ENCODE measurements at places on chromosomes 7 and 10.

DNA sequence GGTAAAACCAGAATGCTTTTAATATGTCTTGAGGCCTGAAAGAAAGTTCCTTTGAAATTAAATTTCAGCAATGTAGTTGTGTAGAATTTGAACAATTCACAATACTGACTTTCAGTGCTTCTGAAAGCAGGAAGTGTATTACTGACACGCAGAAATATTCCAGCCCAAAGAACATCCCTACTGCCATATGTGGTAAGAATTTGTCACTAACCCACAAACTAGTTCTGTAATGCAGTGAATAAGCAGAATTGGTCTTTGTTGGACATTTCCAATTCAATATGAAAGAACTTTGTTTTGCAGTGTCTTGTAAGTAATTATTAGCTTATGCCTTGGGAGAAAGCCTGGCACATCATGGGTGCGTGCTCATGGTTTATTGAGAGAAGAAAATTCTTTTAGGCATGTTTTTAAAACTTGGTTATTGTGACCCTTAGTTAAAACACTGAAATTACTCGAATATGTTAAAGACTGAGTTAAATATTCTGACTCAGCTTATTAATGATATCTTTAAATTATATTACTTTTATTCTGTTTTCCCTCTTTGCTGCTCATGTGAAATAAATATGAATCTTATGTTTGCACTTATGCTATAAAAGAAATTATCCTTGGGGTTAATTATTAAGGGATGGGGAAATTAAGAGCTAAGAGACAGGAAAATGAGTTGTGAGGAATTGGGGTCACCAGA, 33.4 kb downstream of the PTPN12 start:
- peak; percentile 17 for DNase-seq

GRCh38 chr10:74968667-74969061, 142.3 kb downstream of the KAT6B start:
- no peak for DNase-seq

DNA sequence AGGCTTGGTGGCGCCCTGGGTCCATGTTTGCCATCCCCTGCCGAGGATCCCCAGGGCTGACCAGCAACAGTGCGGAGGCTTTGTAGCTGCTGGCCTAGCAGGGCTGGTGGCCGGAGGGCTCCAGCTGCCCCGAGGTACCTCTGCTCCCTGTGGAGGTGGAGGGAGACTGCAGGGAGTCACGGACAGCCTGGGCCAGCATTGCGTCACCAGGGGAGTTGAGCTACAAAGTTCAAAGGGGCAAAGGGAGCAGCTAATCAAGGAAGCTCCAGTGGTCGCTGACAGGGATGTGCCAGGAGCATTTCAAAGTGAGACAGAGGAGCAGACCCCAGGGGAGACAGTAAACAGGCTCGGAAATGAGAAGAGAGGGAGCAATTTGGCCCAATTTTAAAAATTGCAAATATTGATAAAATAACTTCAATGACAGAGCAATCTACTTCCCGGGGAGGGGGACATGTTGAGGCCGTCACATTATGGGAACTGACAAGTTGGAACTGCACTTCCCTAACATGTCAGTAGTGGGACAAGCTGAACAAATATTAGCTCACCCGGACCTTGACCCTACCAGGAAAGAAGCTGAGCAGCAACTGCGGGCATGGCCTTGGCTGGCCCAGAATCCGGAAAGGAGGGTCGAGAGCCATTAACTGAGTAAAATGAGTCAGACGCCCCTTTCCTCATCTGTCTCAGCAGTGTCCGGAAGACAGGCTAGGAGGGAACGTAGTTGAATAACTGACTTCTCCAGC, 39.4 kb downstream of the BTBD16 start:
- DNase-seq, result no peak

DNA sequence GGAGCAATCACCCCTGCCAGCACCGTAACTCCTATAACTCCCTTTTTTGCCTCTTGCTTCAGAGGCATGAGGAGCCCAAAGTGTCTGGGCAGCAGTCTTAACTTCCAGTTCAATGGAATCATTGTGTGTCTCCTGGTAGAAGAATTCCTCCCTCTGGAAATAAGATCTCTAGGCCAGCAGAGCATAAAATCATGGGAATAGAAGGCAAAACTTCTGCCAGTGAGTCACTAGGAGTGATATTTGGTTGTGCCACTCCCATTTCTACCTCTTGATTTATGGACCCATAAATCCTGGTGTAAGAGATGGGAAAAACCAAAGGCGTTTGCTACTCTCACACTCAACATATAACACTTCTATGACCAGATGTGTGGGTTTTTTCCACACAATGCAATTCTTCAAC, 104.9 kb upstream of the FAM180A start:
- no peak for DNase-seq

DNA sequence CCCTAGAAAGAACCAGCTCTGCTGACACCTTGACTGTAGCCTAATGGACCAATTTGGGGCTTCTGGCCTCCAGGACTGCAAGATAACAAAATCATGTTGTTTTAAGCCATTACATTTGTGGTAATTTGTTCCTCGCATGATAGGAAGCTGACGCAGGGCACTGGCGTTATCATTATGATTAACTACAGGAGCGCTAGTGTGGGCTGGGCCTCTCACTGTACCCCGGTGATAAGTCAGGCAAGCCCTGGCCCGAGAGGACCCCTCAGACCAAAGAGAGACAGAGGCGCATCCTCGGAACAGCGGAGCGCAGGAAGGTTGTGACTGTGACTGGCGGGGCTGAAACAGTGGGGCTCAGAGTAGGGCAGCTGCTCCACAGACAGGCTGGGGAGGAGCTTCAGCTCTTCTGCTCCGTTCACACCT, 150.3 kb upstream of the CHST15 start:
- DNase-seq, result no peak

DNA sequence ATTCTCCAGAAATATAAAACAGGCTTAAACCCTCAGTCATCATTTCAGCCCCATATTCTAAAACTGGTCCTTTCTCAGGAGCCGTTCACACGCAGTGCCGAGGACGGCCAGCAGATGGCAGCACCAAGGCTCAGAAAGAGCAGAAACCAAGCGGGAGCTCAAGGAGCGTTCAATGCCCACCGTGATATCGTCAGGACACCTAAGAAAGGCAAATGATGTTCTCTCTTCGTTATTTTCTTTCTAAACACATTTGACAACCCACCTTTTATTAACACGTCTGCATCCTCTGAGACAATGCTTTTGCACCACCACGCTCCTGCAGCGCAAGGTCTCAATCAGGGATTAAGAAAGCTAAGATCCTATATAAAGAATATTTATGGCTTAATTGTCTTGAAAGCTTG, 45.7 kb upstream of the RBM33 start:
- DNase-seq, result peak; percentile 69

DNA sequence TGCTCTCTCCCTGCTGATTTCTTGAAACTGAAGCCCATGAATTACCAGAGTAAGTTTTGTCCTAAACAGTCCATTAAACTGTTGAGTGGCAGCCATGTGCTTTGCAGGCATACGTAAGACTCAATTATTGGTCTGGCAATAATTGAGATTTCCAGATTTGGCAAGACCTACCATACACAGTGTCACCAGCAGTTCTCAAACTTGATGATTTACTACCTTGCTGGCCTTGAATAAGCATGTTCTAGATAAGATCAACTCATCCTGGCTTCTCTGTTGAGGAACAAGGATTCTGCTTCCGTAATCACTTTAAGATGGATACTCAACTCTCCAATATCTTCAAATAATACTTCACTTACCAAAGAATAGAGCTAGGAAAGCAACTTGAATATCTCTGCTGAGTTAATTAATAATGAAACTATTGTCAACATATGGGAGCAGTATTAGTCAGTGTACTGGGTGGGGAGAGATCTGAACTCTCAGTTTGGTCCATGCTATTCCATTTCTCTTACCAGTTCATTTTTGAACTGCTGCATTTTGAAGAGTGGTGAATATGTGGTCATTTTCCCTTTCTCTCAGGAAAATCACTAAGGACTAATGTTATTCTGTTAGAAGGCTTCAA, 181.4 kb downstream of the IPMK start:
- DNase-seq, result no peak

DNA sequence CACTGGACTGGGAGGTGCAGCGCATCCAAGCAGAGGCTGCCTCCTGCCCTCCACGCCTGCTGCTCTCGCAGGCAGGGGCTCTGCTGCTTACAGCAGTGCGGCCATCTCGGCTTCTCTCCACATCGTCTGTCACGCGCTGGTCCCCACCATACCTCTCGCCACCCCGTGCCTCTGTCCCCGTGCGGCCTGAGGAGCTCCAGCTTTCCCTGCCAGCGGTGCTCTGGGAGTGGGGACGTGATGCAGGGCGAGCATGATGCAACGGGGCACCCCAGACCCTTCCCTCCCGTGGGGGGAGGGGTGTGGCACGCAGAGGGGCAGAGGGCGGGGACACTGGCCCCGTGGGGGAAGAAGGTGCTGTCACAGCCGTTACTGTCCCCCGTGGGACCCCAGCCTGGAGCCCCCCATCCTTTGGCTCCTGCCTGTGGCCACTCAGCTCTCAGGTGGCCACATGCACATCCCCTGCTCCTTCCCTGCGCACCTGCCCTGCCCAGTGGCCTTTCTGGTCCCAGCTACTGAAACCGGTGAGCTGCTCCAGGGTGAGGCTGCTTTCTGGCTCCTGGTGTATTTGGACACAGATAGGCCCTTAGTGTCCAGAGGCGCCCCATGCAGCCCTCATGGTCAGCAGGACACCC, 9.0 kb downstream of the GET4 start:
- DNase-seq, result no peak

- no peak for DNase-seq
These were observed 350.0 kb downstream of the FGFR2 start for GRCh38 chr10:121248266-121248665.

DNA sequence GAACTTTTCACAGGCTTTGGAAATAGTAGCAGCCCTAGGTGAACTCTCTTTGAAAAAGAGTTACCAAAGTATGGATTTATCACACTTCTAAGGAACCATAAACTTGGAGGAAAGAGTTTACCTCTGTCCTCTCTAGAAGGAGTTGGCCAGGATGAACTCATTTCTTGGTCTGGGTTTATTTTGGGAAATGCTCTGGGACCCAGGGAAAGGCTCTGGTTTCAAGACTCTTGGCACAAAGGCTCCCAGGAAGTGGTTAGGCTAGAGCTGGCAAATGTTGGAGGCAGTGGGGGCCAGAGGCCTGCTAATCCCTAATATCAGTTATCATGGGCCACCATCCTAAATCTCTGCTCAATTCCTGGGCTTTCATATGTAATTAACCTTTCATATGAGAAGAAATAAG, 36.3 kb upstream of the CDK6 start:
- no peak for DNase-seq

- DNase-seq, result no peak
These were observed 57.2 kb downstream of the MAD1L1 start for GRCh38 chr7:2175514-2175913.

DNA sequence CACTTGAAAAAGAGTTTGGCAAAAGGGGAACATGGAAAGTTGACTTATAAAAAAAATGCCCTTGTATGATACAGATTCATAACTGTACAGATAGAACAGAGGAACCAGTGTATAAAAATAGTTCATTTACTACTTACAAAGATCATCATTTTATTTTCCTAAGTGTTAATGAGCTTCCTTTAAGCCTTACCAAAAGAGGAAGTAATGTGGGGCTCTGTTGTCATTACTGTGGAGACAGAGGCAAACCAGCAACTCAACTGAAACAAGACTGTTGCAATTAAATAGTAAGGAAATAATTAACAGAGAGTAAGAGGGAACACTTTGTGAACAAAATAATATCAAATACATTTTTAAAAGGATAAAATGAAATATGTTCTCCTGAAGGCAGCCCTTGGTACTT, 526.2 kb upstream of the ADARB2 start:
- DNase-seq, result no peak

DNA sequence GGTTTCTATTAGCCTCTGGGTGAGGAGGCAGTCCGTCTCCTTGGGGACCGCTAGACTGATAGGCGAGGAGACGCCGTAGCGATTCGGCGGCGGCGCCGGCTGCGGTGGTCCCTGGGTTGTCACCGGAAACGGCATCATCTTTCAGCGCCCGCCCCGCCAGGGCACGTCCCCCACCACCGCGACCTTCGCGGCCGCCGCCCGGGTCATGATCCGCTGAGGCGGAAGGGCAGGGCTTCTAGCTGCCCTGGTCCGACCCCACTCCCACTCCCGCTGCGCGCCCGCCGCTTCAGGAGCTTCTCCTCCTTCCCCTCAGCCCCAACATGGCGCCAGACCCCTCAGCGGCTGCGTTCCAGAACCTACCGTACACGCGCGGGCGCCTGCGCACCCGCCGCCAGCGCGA, at the start of gene PAPOLB:
TSS of gene PAPOLB (minus strand) at position 358 of the 400 bp plus-strand sequence. CDS start at position 138, 220 bp downstream.
- no peak for DNase-seq

- no peak for DNase-seq
These were observed 85.2 kb upstream of the GATAD1 start for GRCh38 chr7:92362131-92362530.
